ENCODE measurements at places on chromosomes 4 and X. TPM values are rescaled to one million over a fixed set of nuclear protein-coding genes. Genes with fewer than 3 reads are reported as not detected.

Gene SLC26A1
- total RNA-seq = 0.71 TPM

DNA sequence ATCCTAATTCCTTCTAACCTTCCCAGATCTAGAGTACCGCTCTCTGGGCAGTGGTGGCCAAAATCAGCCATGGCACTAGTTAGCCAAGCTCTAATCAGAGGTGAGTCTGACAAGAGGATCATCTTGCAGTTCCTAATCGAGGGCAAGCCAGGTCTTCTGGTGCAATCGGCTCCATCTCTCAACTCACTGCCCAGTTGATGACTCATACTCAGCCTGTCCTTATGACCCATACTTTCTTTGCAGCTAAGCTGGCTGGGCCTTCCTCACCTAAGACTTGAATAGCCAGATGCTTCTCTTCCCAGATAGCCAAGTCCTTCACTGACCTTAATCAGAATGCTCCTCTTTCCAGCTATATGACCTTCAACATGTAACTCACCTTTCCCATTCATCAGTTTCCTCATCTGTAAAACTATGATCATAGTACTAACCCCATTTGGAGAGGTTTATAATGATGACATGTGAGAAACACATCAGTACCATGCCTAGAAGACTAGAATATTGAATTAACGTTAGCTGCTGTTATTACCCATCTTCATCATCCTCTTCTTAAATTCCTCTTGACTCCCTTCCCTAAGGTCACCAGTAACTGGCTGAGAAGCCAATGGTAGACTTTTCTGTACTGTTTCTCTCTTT, 57.1 kb downstream of the RELL1 start:
- DNase-seq = no peak
- no peaks in the 10 kb centered on the region for H3K27me3 ChIP-seq
- H3K36me3 ChIP-seq = peaks cover 10% of the 10 kb centered on the region
- no peak overlapping the region for H3K4me3 ChIP-seq

GRCh38 chrX:12548746-12549145, 242.5 kb upstream of the PRPS2 start:
- H3K27me3 ChIP-seq = peaks cover 2% of the 10 kb centered on the region
- peak; percentile 19 for DNase-seq
- H3K27ac ChIP-seq = no peak overlapping the region
- no peaks in the 10 kb centered on the region for H3K4me1 ChIP-seq
- H3K36me3 ChIP-seq = no peaks in the 10 kb centered on the region

DNA sequence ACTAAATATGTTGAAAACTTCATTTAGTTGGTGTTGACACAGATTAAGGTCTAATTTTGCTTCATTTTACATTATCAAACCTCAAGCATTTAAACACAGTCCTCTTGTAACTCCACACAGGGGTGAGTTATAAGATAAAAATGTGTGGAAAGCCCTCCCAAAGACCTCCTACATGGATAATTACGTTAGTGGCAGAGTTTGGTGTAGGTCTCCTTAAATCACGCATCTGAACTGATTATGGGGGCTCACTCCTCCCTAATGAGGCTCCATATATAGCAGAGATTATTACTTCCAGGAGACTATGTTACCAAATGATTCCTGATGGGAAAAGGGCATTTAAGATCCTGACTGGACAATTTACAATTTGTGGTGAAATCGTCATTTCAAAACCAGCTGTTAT, 32.2 kb upstream of the VCX3B start:
- DNase-seq = no peak
- no peak overlapping the region for H3K27ac ChIP-seq
- H3K36me3 ChIP-seq = no peaks in the 10 kb centered on the region
- H3K4me1 ChIP-seq = no peaks in the 10 kb centered on the region

- no peak overlapping the region for H3K27ac ChIP-seq
- H3K4me1 ChIP-seq = no peaks in the 10 kb centered on the region
- no peak for DNase-seq
These were observed 157.6 kb downstream of the DCK start for GRCh38 chr4:71151054-71151453.

GRCh38 chr4:56198265-56198664, 189.0 kb downstream of the AASDH start:
- H3K4me1 ChIP-seq = no peaks in the 10 kb centered on the region
- no peak overlapping the region for H3K4me3 ChIP-seq
- no peak overlapping the region for H3K27ac ChIP-seq
- H3K27me3 ChIP-seq = no peaks in the 10 kb centered on the region

DNA sequence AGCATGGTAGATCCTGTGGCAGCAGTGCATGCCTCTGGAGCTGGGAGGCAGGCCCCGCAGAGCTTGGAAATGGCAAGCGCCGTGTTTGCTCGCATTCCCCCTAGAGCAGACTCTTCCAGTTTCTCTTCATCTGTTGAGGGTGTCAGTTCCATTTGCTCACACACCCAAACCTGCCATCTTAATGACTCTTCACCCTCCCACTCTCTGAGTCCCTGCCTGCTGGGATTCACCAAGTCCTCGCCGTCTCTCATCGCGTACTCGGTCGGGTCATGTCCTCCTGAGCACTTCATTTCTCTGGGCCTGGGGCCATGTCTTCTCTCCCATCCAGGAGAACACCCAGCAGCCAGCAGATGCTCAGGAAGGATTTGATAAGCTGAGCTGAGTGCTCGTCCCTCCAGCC, 16.9 kb downstream of the ZBTB49 start:
- H3K27ac ChIP-seq = no peak overlapping the region
- no peaks in the 10 kb centered on the region for H3K27me3 ChIP-seq
- H3K36me3 ChIP-seq = peaks cover 29% of the 10 kb centered on the region
- no peak for DNase-seq
- no peaks in the 10 kb centered on the region for H3K4me1 ChIP-seq

- no peaks in the 10 kb centered on the region for H3K36me3 ChIP-seq
- H3K4me3 ChIP-seq = no peak overlapping the region
- H3K27ac ChIP-seq = no peak overlapping the region
- no peaks in the 10 kb centered on the region for H3K4me1 ChIP-seq
- no peak for DNase-seq
- no peaks in the 10 kb centered on the region for H3K27me3 ChIP-seq
These were observed 59.5 kb downstream of the SLC10A7 start for GRCh38 chr4:146462251-146462650.
